ENCODE measurements at places on chromosomes 13 and 19.
A peak's percentile ranks its signal among the peaks of the same experiment; 100 is the strongest.

GRCh38 chr13:24670961-24671381, 9.2 kb upstream of the ATP12A start:
- no peak for DNase-seq

DNA sequence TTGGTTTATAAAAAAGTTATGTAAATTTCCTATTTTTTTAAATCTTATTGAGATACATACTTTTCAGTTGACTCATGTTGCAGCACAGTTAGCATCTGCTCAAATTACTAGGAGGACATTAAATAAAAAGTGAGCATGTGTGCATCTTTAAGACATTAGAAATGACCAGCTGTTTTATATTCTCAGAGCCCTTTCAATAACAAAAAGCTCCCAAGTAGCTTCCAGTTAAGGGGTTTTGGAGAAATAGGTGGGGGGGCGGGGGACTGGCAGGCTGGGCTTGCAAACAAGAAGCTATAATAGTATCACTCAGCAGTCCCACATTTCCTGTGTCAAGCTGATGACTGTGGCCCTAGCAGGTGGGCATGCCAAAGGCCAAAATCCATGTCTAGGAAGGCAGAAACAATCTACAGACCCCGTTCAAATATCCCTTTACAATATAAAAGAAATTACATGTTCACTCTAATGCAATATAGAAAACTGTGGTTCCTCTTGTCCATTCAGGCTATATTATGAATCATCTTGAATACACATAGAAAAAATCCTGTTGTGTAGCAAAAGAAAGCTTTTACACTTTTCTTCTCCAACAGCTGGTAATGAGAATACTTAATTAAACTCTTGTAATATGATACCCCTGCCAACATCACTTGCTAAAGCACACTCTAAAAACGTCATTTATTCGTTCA, 1713.2 kb upstream of the SLC10A2 start:
- no peak for DNase-seq

DNA sequence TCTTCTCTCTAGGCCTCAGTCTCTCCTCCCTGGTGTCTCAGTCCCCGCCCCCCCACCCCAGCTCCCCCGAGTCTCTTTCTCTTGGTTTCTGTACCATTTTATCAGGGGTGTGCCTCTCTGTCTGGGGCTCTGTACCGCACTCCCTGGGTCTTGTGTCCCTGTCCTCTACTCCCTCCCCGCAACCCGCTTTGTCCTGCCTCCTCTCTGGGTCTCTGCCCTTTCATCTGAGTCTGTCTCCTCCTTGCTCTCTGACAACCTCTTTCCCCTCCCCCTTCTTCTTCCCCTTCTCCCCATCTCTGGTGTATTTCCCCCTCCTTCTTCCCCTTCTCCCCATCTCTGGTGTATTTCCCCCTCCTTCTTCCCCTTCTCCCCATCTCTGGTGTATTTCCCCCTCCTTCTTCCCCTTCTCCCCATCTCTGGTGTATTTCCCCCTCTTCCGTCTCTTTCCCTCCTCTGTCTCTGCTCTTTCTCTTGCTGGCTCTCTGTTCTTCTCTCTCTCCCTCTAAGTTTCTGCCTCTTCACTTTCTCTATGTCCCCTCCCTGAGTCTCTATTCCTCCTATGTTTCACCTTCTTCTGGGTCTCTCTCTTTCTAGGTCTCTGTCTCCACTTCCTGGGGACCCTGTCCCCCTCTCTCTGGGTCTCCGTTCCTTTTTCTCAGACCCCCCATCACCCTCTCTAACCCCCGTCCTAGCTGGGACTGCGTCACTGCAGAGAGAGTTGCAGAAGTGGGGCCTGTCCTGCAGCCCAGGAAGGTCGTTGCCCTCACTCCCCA, 2.2 kb upstream of the KCNC3 start:
- DNase-seq = no peak

- DNase-seq = no peak
These were observed 159.1 kb upstream of the KL start for GRCh38 chr13:32857077-32857476.

DNA sequence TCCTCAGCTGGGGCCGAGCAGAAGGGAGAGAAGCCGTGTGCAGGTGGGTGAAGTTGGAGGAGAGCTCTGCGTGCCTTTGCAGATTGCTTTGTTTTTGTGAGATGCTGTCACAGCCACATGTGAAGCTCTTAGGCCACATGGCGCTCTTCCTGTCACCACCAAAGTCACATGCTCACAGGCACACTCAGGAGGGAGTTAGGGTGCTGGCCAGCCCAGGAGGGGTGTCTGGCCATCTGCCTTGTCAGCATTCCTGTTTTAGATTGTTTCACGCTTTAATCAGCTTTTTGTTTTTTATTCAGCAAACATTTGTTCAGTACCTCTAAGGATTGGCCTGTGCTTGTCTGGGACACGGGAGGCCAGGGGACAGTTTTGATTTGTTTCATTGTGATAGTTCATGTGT, 21.9 kb downstream of the GPATCH1 start:
- DNase-seq = no peak

DNA sequence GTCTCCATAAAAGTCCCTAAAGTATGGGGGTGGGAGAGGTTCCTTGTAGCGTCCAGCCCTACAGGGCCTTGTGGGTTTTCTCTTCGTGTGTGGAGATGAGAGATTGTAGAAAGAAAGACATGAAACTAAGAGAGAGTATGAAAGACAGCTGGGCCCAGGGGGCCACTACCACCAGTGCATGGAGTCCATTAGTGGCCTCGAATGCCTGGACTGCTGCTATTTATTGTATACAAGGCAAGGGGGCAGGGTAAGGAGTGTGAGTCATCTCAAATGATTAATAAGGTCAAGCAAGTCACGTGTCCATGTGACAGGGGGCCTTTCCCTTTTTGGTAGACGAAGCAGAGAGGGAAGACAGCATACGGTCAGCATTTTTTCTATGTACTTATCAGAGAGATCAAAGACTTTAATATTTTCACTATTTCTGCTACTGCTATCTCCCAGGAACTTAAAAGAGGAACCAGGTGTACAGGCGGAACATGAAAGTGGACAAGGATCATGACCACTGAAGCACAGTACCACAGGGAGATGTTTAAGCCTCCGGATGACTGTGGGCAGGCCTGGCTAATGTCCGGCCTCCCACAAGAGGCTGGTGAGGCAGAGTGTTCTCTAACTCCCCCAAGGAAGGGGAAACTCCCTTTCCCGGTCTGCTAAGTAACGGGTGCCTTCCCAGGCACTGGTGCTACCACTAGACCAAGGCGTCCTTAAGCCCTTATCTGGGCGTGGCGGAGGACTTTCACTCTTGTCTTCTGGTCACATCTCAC, 25.5 kb downstream of the FGF21 start:
- DNase-seq = no peak

GRCh38 chr19:42540071-42540553, 11.8 kb upstream of the CEACAM1 start:
- DNase-seq = no peak

DNA sequence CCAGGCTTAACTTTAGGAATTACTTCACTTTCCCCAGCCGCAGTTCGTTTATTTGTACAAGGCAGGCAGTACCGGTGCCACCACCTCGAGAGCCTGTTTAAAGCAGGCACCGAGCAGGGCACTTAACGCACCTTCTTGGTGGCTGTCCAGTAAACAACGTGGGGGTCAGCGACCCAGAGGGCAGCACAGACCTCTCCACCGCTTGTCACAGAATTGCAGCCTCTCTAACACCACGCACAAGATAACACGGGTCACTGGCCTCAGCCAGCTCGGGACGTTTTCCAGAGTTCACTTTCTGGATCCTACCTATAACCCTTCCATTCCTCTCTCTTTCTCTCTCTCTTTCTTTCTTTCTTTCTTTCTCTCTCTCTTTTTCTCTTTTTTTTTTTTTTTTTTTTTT, 16.8 kb upstream of the ELAVL1 start:
- DNase-seq = no peak

GRCh38 chr13:95201814-95202651, 99.2 kb downstream of the ABCC4 start:
- DNase-seq = no peak

DNA sequence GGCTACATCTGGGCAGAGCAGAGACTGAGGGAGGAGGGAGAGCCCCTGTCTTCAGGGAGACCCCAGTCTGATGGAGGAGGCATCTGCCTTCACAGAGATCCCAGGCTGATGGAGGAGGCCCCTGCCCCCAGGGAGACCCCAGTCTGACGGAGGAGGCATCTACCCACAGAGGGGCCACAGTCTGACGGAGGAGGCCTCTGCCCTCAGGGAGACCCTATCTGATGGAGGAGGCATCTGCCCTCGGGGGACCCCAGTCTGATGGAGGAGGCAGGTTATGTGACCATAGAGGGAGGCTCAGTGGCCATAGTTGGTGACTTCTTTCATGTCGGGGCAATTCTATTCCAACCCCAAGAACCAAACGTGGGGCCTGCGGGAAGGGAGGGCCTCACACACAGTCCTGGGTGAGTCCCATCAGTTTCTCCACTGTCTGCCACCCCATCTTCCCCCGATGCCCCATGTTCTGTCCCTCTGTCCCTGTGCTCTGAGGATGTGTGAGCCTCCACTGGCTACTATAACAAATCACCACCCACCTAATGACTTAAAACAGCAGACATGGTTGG, 14.3 kb downstream of the MISP start:
- DNase-seq = no peak

DNA sequence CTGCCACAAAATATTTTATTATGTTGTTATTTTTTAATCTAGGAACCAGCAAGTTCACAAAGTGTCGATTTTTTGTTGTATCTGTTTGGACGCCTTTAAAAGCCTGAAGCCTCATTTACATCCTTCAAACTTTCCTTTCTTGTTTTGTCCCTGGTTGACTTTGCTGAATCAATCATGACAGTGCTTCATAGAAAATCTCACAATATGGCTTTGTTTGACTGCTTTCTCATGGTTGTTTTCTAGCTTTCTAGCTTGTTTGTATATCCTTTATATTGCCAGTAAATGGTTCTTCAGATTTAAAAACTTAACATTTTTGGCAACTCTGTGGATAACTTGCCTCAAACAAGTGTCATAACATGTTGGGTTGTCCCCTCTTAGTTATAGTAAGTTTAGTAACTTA, 84.1 kb upstream of the ATXN8OS start:
- peak; percentile 51 for DNase-seq

DNA sequence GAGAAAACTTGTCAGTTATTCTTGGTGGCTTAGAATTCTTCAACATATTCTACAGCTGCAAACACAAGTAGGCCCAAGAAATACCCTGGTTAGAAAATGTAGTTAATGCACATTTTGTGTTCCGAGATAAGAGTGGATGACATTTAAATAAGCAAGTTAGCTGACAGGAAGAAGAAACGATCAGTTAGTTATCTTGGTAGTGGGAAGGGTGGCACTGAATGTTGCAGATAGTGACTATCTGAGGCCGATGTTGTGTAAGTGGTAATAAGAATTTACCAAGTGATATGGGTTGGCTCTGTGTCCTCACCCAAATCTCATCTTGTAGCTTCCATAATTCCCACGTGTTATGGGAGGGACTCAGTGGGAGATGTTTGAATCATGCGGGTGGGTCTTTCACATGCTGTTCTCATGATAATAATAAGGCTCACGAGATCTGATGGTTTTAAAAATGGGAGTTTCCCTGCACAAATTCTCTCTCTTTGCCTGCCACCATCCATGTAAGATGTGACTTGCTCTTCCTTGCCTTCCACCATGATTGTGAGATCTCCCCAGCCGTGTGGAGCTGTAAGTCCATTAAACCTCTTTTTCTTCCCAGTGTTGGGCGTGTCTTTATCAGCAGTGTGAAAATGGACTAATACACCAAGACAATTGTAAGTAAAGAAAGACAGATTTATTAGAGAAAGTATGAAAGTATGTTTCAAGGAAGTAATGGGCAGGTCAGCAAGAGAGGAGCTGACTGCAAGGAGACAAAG, 10.9 kb upstream of the AKAP11 start:
- DNase-seq = no peak

DNA sequence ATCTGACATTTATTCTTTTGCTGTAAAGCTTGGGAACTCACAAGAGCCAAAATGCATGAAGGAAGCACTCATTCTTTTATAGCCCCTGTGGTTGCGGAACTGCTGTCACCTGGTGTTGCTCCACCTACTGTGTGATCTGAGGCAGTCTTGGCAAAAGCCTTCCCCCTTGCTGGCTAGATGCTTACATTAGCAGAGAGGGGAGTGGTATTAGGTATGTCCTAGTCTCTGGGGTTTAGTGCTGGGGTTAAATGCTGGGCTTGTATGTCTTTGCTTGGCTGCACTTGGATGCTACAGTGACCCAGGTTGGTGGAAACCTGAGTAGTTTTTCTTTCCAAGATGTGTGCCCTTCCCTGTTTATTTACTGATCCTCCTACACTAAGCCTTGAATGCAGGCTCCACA, 99.3 kb downstream of the WDFY2 start:
- no peak for DNase-seq

DNA sequence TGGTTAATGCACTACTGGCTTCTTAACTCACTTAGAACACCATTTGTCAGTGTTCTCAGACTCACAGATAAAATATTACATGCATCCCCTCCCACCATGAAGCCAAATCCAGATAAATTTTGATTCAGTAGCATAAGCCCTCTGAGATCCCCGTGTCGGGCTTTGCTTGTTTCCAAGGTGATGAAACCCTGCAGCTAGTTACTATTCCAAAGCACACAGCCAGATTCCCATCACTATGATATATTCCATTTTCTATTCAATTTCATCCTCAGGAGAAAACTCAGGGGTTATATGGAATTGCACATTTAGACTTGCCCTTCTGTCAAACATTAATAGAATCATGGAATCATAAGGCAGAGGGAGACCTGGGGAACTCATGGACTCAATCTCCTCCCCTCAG, 9.4 kb upstream of the FAM124A start:
- no peak for DNase-seq

- DNase-seq = peak; percentile 94
These were observed 67.8 kb downstream of the RASA3 start for GRCh38 chr13:114064450-114065140.

- DNase-seq = no peak
These were observed 17.1 kb downstream of the MIER2 start for GRCh38 chr19:327291-328024.

- no peak for DNase-seq
These were observed 504.8 kb downstream of the SLITRK1 start for GRCh38 chr13:83377491-83377890.

GRCh38 chr13:18959996-18960395, 221.6 kb downstream of the TUBA3C start:
- no peak for DNase-seq

GRCh38 chr19:18975869-18976268, 34.9 kb upstream of the HOMER3 start:
- DNase-seq = no peak

- peak; percentile 40 for DNase-seq
These were observed 12.2 kb downstream of the NFIX start for GRCh38 chr19:13007292-13008045.

GRCh38 chr13:41680900-41681299, 223.6 kb downstream of the RGCC start:
- DNase-seq = no peak

DNA sequence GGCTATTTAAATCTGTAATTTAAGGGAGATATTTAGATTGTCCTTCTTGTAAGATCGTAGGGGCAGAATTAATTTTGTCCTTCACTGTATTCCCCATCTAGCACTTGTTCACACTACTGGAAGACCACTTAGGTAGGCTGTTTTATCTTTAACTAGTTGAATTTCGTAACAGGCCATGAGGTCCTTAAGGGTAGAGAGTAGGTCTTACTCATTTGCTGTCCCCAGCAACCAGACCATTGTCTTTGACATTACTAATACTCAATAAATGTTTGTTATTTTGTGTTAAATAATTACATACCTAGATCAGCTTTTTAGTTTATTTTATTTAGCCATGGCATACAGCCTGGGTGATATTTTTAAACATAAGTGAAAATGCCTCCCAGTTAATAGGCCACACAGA, 177.1 kb downstream of the PCCA start:
- DNase-seq = no peak

Measured in globus pallidus (tissue), 1 donor.